ENCODE measurements at places on chromosomes 1 and 21. TPM values are rescaled to one million over a fixed set of nuclear protein-coding genes. Genes with fewer than 3 reads are reported as not detected.

The FNDC10 gene
- 2.5 TPM for polyA plus RNA-seq

- DNase-seq: no peak
Measured at GRCh38 chr21:27422435-27422834, 455.5 kb upstream of the ADAMTS5 start.

DNA sequence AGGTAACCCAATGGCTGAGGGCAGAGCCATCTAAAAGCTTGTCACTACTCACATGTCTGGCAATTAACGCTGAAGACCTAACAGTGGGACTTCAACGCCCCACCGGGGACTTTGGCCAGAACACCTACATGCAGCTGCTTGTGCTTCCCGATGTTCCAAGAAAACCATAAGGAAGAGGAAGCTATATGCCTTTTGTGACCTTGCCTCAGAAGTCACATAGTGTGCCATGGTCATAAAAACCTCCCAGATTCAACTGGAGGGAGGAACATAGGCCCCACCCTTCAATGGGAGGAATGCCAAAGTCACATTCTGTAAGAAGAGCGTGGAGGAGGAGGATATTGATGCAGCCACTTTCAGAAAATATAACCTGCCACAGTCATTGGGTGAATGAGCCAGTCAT is 147.8 kb upstream of the MAGI3 start:
- no peak for DNase-seq

DNA sequence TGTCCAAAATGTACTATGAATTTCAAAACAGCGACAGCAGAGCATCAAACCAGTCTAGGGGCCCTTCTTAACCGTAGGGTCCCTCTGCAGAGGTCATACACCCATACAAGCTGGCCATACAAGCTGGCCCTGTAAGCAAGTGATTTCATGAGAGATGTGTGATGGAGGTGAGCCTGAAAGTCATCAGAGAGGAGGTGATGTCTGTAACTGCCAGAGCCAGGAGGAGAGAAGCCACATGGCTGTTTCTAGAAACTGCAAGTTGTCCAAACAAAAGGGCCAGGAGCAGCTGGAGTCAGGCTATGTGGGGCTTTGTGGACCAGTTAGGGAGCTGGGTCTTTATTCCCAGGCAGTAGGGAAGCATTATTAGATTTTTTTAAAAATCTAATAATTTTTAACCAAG is 14.8 kb upstream of the SERINC2 start:
- DNase-seq: no peak

- no peak for DNase-seq
Measured at GRCh38 chr1:222991908-222992307, 151.1 kb downstream of the TLR5 start.

DNA sequence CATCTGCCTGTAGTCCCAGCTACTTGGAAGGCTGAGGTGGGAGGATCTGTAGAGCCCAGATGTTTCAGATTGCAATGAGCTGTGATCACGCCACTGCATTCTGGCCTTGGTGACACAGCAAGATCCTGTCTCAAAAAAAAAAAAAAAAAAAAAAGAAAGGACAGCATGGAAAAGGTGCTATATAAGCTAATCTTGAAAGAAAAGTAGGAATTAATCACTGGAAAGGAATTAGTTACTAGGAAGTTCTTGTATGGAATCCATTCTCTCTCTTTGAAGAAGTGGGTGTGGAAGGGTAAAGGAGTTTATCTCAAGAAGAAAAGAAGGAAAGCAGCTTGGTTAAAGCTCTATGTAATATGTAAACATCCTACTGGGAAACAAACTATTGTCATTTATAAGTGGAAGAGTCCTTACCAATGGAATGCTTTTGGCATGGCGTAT is 339.2 kb downstream of the DPYD start:
- DNase-seq: no peak

DNA sequence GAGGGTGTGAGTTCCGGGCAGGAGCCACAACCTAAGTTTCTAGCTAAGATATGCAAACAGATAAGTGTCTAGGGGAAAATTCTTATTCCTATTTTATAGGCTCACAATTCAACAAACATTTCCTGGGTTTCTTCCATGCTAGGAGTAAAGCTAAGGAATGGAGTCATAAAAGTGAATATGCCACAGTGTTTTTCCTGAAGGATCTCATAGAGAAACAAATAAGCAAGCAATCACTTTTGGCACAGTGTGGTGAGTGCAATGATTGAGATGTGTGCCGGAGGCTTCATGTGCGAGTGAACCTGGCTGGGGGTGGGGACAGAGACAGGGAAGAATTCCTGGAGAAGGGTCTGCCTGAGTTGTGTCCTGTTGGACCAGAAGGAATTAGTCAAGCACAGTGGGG is 147.4 kb downstream of the TENT5C start:
- DNase-seq: no peak
